ENCODE measurements at places on chromosomes 16 and 17.

DNA sequence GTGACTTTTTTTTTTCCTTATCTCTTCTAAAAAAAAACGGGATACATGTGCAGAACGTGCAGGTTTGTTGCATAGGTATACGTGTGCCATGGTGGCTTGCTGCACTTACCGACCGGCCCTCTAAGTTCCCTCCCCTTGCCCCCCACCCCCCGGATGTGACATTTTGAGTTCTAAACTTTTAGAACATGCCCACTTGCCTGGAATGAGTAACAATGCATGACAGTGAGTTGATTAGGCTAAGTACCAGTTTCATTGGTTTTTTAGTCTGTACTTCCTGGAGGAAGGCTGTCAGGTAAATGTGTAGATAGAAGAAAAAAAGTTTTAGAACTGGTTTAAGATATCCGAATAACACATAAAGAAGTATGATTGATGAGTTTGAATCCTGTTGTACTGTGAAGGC is 4.0 kb downstream of the BPTF start:
- peak; percentile 43 for DNase-seq

GRCh38 chr17:64006361-64007088 is 8.4 kb downstream of the PRR29 start:
- DNase-seq: no peak

GRCh38 chr17:62704381-62704971 is 77.0 kb downstream of the MRC2 start:
- DNase-seq: no peak

- no peak for DNase-seq
Observed at GRCh38 chr16:67873435-67874370, 851 bp downstream of the EDC4 start.

- DNase-seq: no peak
Observed at GRCh38 chr16:87037012-87037411, 280.2 kb downstream of the C16orf95 start.

GRCh38 chr16:83552930-83553329 is 254.8 kb upstream of the HSBP1 start:
- DNase-seq: no peak

DNA sequence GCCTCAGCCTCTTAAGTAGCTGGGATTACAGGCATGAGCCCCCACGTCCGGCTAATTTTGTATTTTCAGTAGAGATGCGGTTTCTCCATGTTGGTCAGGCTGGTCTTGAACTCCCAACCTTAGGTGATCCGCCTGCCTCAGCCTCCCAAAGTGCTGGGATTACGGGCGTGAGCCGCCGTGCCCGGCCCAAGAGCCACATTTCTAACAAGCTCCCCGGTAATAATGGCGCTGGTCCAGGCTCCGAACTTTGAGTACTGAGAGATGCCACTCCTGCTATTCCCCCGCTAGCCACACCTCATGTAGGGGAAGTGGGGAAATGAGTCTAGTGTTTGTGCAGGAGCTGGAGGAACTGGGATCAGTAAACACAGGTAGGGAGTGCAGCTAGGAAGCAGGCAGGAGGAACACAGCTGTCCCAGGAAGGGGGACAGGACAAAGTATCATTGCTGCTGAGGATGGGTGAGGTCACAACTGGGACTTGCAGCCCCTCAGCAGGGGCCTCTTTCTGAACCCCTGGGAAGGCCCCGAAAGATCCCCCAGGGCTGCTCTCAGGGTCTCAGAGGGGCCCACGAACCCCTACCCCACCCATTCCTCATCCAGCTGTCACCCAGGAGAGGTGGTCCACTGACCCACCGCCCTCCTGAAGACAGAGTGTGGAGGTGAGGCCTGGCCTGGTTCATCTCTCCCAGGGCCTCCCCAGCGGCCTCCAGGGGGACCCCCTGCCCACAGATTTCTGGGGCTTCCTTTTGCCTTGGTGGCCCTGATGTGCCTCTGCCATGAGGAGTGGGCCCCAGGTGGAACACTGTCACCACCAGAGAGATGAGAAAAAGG is 3.7 kb upstream of the KREMEN2 start:
- no peak for DNase-seq

DNA sequence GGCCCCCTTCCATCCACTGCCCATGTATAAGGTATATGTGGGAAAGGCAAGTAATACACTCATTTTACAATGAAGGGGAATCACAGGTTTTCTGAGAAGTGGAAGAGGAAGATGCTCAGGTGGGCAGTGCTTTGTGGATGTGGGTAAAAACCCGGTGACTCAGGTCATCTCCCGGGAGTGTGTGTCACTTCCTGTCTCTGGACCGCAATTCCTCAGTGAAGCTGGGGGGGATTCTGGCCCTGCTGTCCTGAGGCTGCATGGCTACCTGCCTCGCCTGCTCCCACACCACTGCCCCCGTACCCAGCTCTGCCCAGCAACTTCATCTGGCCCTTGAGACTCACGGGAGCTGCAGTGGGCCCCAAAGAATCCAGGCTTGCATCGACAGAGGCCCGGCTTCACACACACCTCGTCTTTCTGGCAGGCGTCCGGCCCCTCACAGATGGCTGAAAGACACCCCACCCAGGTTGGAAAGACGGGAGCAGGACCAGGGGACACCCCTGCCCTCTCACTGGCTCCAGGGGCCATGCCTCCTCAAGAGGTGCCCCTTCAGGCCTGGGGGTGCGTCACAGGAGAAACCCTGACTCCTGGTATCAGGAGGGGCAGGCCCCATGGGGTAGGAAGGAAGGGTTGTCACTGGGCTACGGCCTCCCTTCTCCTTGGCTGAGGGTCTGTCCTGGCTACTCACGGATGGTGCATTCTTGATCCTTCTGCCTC is 882 bp downstream of the SCARF1 start:
- DNase-seq: peak; percentile 29

- no peak for DNase-seq
Observed at GRCh38 chr16:56101480-56101879, 89.8 kb upstream of the GNAO1 start.

All from CD4-positive, alpha-beta T cell treated with Interleukin-21 for 1 hour (primary cell).